Hematopoietic multipotent progenitor cell treated with erythropoietin and hydrocortisone succinate and interleukin-3 and kit ligand, for 6 days (in vitro differentiated cells): ENCODE measurements at places on chromosomes 16 and 17.

DNA sequence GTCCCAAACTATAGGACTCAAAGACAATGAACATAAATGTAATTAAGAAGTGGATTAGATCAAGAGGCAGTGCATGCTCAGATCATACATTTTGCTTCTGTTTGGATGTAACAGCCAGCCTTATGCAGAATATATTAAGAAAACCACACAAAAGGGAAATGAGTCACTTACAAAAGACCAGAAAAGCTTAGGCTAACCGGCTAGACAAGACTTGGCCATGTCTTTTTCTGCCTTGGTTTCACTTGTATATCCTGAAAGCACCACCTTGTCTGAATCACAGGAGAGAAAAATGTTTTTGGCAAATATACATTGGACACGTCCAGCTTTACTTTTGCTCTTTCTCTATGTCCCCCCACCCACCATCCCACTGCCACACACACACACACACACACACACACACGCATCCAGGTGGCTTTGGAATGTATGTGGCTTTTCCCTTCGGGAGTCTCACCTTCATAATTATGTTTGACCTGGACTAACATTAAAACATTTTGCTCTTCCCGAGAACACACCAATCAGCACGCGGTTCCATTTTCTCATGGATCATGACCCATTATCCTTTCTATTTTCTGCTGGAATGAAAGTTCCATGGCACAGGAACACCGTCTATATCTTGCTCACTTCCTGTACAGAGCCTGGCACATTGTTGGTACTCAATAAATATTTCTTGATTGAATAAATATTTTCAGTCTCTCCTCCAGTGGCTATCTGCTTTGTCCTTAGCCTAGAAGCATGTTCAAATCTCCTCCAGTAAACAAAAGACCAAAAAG is 64.6 kb downstream of the CDK5R1 start:
- peak; percentile 17 for DNase-seq

GRCh38 chr17:79191270-79191934 is 116.8 kb downstream of the ENGASE start:
- no peak for DNase-seq

- DNase-seq: no peak
These were observed 47.5 kb downstream of the GDPD1 start for GRCh38 chr17:59267776-59268175.

GRCh38 chr17:20032636-20033035 is 23.5 kb downstream of the SPECC1 start:
- peak; percentile 49 for DNase-seq

- DNase-seq: no peak
These were observed 93.9 kb upstream of the DNAH17 start for GRCh38 chr17:78670850-78671725.

GRCh38 chr16:87047221-87048037 is 269.8 kb downstream of the C16orf95 start:
- DNase-seq: no peak

GRCh38 chr17:43342589-43342890 is 56.3 kb upstream of the ARL4D start:
- DNase-seq: peak; percentile 19

- peak; percentile 62 for DNase-seq
These were observed 1.3 kb upstream of the MPG start for GRCh38 chr16:76535-77272.

DNA sequence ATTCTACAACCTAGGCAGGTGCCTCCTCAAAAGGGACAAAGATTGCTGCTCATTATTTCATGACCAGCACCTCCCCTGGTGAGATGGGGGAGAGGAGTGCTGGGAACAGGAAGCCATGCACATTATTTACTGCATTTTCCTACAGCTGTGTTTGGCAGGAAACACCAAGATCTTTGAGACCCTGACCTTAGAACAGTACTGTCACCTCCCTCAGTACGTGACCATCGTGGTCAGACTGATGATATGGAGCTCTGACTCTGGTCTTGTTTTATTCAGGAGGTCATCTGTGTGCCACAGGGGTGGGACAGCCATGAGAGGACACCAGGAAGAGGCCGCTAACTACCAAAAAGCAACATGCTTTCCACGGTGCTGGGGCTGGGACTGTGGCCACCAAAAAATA is 37.4 kb downstream of the USP22 start:
- no peak for DNase-seq

DNA sequence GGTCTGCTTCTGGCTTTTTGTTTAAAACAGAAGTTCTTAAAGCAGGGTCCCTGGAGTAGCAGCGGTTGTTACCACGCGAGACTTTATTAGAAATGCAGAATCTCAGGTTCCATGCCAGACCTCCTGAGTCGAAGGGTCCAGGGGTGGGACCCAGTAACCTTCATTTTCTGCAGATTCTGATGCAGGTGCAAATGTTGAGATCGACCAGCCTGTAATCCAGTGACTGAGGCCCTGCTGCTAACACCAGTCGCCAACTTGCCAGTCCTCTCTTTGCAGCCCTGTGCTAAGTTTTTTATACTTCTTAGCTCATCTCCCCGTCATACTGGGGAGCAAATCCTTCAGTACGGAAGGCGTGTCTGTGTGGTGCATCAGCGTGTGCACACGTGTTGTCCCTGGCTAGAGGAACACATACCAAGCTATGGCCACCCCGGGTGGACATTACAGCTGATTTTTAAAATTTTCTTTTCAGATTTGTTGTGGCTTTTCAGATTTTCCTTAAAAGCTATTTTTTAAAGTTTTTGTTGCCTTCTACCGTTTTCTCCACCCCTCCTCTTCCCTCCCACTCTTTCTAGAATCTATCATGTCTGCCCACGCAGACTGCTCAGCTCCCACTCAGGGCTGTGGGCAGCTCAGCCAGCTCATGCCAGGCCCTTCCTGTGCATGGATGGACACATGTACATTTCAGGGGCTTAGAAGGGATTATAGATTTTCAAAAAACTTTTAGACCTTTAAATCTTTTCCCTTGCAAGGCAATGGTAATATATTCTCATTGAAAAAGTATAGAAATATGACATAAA is 57.7 kb downstream of the MEAK7 start:
- DNase-seq: no peak

- DNase-seq: no peak
These were observed 67.6 kb downstream of the KPNA2 start for GRCh38 chr17:68103148-68103547.

DNA sequence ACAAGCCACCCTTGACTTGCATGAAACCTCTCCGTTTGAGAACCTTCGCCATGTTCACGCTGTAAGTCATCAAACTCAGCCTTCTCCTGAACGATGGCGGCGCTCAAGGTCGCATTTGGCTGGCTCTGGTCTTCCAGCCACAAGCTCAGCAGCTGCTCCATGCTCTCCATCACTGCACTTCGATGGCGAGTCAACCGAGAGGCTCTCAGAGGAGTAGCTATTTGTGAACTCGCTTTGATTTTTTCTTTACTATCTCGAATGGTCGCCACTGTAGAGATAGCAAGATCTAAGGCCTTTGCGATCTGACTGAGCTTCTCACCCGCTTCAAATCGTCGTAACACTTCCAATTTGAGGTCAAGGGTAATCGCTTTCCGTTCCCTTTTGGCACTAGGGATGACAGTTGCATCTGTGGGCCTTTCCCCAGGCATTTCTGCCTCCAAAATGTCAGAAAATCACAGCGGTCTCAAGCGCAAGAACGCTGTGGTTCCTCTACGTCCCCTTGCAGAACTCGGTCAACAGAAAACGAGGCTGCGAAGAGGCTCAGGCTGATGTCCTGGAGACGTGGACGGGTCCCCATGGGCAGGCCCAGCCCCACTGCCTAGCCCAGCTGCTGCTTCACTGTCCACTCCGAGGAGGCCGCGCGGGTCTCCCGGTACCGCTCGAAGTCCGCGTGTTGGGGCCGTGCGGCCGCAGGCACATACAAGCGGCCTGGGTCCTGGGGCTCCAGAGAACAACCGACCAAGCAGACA is 23.1 kb downstream of the DEF8 start:
- DNase-seq: no peak

- no peak for DNase-seq
These were observed 1.4 kb upstream of the CBX2 start for GRCh38 chr17:79776376-79777119.

- DNase-seq: no peak
These were observed 30.5 kb downstream of the HS3ST2 start for GRCh38 chr16:22844416-22844815.

- DNase-seq: no peak
These were observed 356.5 kb upstream of the CDH8 start for GRCh38 chr16:62392698-62393097.

GRCh38 chr16:21218153-21218552 is 6.8 kb upstream of the ZP2 start:
- peak; percentile 41 for DNase-seq

DNA sequence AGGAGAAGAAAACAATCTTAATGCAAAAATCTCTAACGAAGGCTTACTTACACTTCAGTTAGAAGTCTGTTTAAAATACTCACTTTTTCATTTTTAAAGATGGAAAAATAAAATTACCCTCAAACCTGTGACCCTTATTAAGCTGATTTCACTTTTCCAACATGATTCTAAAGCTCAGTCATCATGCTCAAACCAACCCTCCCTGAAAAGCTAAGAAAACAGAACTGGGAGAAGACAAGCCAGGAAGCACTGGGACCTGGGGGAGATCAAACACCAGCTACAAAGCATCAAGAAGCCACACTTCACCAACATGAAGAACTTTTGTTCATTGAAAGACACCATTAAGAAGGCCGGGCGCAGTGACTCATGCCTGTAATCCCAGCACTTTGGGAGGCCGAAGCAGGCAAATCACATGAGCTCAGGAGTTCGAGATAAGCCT is 88.8 kb downstream of the LITAF start:
- peak; percentile 27 for DNase-seq

- peak; percentile 20 for DNase-seq
These were observed 806 bp downstream of the TBX21 start for GRCh38 chr17:47733674-47734410.

DNA sequence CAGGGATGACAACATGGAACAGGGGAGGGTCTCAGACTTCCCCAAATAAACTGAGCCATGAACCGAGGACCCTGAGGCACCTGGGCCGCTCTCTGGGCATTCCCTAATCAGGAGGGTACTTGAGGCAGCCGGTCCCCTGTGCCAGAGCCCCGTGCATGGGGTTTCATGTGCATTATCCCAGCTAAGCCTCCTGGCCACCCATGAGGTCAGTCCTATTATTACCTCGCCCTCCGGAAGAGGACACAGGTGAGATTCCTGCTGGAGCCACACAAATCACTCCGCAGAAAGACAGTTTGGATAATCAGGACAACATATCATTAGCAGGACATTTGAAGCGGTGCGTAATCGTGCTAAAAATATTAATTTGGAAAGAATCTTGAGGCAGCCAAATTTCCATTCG is 274.0 kb downstream of the PARN start:
- DNase-seq: no peak

DNA sequence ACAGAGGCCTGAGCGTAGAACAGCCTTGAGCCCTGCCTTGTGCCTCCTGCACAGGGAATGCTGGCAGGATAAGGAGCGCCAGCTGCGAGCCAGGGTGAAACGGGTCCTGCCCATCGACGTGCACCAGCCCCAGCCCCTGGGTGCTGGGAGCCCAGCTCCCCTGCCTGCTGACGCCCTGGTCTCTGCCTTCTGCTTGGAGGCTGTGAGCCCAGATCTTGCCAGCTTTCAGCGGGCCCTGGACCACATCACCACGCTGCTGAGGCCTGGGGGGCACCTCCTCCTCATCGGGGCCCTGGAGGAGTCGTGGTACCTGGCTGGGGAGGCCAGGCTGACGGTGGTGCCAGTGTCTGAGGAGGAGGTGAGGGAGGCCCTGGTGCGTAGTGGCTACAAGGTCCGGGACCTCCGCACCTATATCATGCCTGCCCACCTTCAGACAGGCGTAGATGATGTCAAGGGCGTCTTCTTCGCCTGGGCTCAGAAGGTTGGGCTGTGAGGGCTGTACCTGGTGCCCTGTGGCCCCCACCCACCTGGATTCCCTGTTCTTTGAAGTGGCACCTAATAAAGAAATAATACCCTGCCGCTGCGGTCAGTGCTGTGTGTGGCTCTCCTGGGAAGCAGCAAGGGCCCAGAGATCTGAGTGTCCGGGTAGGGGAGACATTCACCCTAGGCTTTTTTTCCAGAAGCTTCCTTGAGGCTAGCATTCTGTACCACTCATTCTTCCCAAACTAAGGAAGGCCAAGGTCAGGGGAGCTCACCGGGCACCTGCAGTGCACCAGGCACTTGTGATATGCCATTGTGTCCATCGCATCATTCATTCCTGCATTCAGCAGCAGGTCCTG is 1.9 kb downstream of the PNMT start:
- DNase-seq: no peak

GRCh38 chr17:2388683-2389055 is 12.2 kb downstream of the MNT start:
- peak; percentile 26 for DNase-seq

DNA sequence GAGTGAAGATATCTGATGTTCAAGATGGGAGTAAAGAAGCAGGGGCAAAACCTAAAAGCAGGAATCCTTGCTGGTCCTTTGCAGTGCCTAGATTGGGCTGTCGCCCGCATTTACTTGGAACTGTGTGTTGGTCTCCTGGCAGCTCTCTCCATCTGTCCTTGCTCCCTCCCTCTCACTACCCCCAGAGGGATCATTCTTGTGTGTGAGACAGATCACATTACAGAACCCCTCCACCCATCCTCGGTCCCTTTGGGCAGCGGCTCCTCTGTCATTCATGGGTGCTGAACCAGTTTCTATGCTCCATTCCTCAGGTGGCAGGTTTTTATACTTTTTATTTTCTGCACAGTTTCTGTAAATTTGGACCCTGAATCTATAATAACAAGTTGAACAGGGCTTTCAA is 99.4 kb upstream of the MYOCD start:
- DNase-seq: no peak

DNA sequence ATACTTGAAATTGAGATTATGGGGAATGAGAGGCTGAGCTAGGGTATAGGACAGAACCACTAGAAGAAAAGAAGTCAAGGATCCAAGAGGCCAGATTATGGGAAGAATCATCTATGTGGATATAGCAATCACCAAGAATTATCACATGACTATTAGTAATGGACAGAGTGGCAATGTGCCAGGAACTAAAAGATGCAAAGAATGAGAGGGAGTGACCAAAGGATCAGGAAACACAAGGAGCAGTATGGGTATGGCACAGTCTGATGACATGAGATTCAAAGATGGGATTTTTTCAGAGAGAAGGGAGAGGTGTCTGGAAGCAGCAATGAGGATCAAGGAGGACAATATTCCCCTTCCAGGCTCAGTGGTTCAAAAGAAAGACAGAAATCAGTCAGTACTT is 212.2 kb downstream of the AATF start:
- no peak for DNase-seq

DNA sequence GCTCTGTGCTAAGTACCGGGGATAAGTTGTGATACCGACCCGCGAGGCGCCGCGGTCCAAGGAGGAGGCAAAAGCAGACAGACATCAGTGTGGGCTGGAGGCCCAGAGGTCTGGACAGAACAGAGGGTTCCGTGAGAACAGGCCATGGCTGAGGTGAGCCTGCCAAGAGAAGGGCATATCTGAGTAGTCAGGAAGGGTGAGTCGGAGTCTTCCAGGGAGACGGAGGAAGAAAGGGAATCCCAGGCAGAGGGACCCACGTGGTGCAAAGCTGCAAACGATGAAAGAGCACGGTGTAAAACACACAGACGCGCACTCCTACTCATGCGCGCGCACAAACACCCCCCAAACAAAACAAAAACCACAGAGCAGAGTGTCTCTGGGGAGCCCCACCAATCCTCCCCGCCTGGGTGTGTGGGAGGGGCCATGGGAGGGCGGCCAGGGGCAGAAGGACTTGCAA is 18.1 kb downstream of the RHBDL3 start:
- DNase-seq: no peak

GRCh38 chr16:69888005-69888590 is 63.0 kb upstream of the CLEC18A start:
- DNase-seq: no peak
